Activated naive CD4-positive, alpha-beta T cell treated with anti-CD3 and anti-CD28 coated beads, Interleukin-2, amount 10 ng/mL, durations not matched to agents 7 days and 5 days (primary cell): ENCODE measurements at places on chromosomes 16 and 17.

- DNase-seq = no peak
These were observed 1.2 kb downstream of the SREBF1 start for GRCh38 chr17:17835415-17836249.

DNA sequence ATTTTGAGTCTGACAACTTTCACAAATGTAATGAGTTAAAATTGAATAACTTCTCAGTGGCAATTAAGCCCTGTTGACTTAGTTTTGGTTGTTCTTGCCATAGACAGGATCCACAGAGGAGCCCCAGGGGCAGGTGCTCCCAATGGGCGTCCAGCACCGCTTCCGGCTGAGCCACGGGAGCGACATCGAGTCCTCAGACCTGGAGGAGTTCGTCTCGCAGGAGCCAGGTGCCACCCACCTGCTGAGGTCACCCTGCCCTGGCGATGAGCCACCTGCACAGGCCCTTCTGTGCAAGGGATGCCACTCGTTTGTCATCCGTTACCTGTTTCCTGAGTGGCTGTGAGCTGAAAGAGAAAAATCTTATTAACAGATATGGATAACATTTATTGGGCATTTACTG lies 10.7 kb downstream of the CCDC40 start:
- DNase-seq = no peak

DNA sequence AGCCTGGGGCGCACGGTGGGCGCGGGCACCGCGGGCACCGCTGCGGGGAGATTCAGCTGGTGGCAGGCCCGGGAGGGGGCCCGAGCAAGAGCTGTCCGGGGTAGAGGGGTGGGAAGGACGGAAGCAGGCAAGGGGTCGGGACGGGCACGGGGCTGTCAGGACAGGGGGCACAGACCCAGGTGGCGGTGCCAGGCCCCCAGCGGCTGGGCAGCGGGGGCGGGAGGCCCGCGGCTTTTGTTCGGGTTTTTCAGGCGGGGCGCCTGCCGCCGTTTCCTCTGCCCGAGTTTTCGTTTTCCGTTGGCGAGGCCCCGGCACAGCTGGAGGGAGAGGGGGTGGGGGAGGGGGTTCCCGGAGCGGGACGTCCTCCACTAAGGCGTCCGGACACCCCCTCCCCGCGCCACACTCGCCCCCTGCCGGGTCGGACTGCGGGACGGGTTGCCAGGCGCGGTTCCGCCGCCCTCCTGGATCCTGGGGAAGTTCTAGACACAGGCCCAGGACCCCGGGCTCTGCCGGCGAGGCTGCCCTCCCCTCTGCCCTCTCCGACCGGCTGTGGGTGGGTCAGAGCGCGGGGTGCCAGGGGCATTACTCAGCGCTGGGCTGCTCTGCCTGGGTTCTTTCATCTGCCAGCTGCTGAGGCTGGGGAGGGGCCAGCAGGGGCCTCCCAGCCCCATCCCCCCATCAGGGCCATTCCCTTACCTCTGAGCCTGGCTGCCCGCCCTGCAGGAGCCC lies 543 bp downstream of the ARHGAP23 start:
- peak; percentile 38 for DNase-seq

GRCh38 chr17:29764748-29765147 lies 142.0 kb upstream of the CORO6 start:
- no peak for DNase-seq

- no peak for DNase-seq
These were observed 20.1 kb upstream of the ZNF423 start for GRCh38 chr16:49875806-49876715.
